ENCODE measurements at places on chromosomes 6 and 20. TPM values are rescaled to one million over a fixed set of nuclear protein-coding genes. Genes with fewer than 3 reads are reported as not detected.

Gene ME1
- not detected for total RNA-seq

Gene SPTLC3
- total RNA-seq = not detected

Gene FRMD1
- total RNA-seq = not detected

Gene VSX1
- not detected for total RNA-seq

Gene NKX2-4
- total RNA-seq = not detected

Gene HM13
- 77.5 TPM for total RNA-seq

Gene ZSCAN23
- 0.49 TPM for total RNA-seq

Gene RBPJL
- total RNA-seq = not detected

Gene LAMA2
- 0.07 TPM for total RNA-seq

Gene SOX4
- total RNA-seq = 3.5 TPM

Gene CD93
- not detected for total RNA-seq

Gene FRK
- total RNA-seq = 0.37 TPM

Gene TPD52L2
- 36.7 TPM for total RNA-seq

- no peak for DNase-seq
These were observed 79.7 kb upstream of the NFATC2 start for GRCh38 chr20:51622004-51622874.

DNA sequence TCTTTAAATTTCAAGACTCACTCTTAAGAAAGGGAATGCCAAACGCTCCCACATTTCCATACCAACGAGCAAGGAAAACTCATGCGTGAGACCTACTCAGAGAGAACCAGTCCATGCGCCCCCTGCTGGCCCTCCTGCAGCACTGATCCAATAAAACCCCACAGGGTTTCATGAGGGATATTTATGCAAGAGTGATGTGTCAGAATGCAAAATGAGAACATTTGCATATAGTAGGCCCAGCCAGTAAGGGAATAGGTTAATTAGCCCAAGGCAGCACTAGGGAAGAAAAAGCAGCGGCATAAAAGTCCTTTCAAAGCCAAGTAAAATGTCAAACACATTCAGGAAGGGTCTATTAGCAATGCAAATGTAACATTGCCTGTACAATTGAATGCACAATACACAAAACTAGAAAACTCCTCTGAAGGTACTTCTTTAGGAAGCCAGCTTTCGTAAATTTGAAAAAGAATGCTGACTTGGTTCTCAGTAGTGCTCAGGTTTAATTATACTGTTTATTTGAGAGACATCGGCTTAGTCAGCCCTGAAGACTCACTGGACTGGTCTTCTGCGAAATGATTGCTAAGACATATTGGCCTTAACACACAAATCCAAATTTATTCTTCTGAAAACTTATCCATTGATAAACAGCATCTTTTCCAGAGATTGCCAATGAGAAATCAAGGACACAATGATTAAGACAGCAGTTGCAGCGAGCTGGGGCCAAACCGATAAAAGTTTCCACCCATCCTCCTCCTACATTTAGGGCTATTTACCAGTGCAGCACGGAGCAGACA lies 93.2 kb downstream of the GMPR start:
- peak; percentile 38 for DNase-seq

- DNase-seq = no peak
These were observed 146.6 kb upstream of the SLC22A16 start for GRCh38 chr6:110622912-110623578.

DNA sequence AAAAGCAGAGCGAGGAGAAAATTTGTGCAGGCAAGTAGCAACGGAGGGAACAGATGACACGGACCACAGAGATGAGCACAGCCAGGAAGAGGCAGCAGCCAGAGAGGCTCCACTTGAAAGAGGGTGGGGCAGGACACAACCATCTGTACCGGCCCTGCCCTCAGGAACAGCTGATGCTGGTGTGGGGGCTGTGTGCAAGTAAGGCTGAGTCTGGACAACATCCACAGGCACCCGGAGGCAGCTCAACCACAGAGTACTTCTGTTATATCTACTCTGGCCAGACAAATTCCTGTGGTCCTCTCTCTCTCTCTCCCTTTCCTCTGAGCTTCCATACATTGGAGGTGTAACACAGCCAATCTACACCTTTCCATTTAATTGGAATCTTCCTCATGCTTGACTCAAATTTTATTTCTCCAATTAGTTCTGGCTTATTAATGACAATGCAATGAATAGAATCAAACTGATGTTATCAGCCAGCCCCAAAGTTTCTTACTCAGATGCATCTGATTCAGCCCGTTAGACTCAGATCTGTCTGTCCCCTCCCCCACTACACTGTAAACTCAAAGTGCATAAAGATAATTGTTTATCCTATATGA lies 24.9 kb downstream of the KIF13A start:
- DNase-seq = no peak

GRCh38 chr6:1745814-1746213 lies 136.1 kb downstream of the FOXC1 start:
- DNase-seq = no peak

DNA sequence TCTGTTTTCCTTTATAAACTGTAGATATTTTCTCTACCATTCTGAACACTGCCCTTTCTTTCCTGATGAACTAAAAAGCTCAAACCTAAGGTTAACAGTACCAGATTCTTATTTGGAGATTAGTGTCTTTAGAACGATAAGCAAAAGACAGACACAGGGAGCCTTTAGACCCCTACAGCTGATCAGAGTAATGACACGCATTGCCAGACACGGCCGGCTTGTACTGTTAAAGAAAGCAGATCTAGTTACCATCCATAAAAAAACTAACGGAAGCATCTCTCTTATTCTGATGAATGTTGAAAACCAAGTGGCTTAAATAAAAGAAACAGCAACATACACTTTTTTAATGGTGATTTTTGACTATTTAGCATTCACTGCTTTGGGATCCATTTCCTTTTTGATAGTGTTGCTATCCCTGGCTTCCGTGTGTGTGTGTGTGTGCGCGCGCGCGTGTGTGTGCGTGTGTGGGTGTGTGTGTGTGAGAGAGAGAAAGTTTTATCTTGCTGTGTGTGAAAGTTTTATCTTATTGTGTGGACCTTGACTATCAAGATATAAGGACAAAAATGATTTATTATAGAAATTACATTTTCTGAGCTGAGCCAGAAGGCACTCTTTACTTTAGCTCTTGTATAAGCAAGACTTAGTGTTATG lies 95.6 kb upstream of the SLC35B3 start:
- DNase-seq = no peak

DNA sequence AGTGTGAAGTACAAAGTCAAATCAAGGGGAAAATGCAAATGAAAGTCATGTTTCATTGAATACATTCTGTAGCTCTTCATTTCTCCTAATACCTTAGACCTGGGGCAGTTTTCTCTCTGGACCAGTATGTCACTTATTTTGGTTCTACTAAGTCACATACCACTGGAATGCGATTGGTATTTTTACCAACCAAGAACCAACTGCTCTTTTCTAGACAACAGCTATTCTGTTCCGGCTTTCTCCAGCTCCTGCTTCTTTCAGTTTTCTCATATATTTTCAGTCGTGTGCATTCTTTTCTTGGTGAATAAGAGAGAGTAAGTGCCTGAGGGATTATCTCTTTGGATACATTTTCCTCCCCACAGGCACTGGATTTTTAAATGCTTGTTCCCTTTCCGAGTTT lies 39.2 kb upstream of the SPACA1 start:
- no peak for DNase-seq

GRCh38 chr6:10373642-10374359 lies 41.1 kb downstream of the TFAP2A start:
- DNase-seq = no peak

DNA sequence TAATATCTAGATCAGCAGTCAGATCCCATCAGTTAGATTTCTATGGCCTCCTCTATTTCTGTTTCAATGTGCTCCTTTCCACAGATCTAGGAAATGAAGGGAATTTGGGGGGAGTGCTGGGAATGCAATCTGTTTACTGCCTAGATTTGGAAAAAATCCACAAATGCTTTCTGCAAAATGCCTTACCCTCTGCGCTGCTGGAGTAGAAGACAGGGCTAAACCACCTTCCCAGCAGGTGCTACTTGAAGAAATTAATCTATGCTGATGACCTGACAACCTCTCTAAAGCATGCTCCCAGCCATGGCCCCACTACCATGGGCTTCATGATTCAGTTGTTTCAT lies 46.2 kb downstream of the LY86 start:
- no peak for DNase-seq

DNA sequence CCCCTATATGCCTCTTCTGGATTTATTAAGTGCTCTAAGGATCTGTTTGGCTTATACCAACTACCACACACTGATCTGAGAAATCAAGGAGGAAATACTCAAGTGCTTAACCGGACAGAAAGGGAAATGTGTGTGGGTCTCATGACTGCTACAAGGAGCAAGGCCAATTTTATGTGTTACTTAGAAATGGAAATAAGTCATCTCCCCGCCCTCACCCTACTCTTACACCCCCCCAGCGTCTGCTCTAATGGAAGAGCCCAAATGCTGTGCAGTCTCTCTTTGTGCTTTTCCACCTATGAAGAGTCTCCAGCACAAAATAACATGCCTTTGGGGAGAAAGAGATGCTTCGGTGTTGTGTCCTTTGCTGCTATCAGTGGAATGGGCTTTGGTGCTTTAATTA lies 428.8 kb upstream of the ARID1B start:
- no peak for DNase-seq

DNA sequence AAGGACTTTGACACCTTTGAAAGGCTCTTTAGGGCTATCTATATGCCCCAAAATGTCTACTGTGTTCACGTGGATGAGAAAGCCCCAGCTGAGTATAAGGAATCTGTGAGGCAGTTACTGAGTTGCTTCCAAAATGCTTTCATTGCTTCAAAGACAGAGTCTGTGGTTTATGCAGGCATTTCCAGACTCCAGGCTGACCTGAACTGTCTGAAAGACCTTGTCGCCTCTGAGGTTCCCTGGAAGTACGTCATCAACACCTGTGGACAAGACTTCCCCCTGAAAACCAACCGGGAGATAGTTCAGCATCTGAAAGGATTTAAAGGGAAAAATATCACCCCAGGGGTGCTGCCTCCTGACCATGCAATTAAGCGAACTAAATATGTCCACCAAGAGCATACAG lies 65.2 kb downstream of the GCNT2 start:
- no peak for DNase-seq

Data from activated B cell treated with CpG ODN at 0.5 μM for 24 hours (primary cell).